ENCODE measurements at places on chromosomes 7 and 10. TPM values are rescaled to one million over a fixed set of nuclear protein-coding genes. Genes with fewer than 3 reads are reported as not detected.

- no peaks in the 10 kb centered on the region for H3K4me1 ChIP-seq
- H3K4me3 ChIP-seq, result no peak overlapping the region
- H3K36me3 ChIP-seq, result no peaks in the 10 kb centered on the region
These were observed 37.3 kb downstream of the SLC16A9 start for GRCh38 chr10:59672150-59672875.

DNA sequence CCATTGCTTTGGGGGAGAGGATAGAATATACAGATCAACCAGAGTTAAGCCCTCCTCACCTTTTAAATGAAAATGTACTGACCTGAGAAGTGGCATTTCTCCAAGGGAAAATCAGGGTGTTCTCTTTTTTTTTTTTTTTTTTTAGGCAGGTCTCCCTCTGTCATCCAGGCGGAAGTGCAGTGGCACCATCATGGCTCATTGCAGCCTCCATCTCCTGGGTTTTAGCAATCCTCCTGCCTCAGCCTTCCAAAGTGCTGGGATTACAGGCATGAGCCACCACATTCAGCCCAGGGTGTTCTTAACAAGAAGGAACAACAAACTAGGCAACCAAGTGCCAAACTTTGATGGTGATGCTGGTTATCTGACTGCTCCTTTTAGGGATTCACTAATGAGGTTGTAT lies 111.0 kb downstream of the SVOPL start:
- H3K36me3 ChIP-seq, result no peaks in the 10 kb centered on the region
- DNase-seq, result no peak
- no peak overlapping the region for H3K27ac ChIP-seq
- H3K4me3 ChIP-seq, result no peak overlapping the region

DNA sequence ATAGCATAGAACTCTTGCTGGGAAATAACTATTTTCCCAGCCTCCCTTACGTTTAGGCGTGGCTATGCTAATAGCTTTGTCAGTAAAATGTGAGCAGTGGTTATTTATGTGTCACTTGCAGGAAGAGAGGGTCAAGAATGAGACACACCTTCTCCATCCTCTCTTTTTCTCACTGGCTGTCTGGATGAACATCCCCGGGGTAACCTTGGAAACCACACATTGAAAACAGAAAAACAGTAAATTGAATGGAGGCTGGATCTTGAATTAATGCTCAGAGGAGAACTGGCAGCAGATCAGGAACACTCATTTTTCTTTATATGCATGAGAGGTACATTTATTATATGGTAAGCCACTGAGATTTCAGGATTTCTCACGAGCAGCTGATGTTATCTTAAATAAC lies 127.6 kb downstream of the DNAJB9 start:
- no peaks in the 10 kb centered on the region for H3K4me1 ChIP-seq
- H3K27ac ChIP-seq, result no peak overlapping the region
- H3K27me3 ChIP-seq, result no peaks in the 10 kb centered on the region
- H3K4me3 ChIP-seq, result no peak overlapping the region
- no peak for DNase-seq
- H3K36me3 ChIP-seq, result no peaks in the 10 kb centered on the region

- no peak overlapping the region for H3K27ac ChIP-seq
- H3K36me3 ChIP-seq, result no peaks in the 10 kb centered on the region
- H3K4me1 ChIP-seq, result no peaks in the 10 kb centered on the region
- no peak overlapping the region for H3K4me3 ChIP-seq
- no peaks in the 10 kb centered on the region for H3K27me3 ChIP-seq
- DNase-seq, result no peak
These were observed 13.8 kb upstream of the GPR146 start for GRCh38 chr7:1030444-1031070.

GRCh38 chr10:86753051-86753450 lies 3.4 kb upstream of the BMPR1A start:
- no peaks in the 10 kb centered on the region for H3K27me3 ChIP-seq
- no peak overlapping the region for H3K4me3 ChIP-seq
- DNase-seq, result no peak
- H3K4me1 ChIP-seq, result no peaks in the 10 kb centered on the region

DNA sequence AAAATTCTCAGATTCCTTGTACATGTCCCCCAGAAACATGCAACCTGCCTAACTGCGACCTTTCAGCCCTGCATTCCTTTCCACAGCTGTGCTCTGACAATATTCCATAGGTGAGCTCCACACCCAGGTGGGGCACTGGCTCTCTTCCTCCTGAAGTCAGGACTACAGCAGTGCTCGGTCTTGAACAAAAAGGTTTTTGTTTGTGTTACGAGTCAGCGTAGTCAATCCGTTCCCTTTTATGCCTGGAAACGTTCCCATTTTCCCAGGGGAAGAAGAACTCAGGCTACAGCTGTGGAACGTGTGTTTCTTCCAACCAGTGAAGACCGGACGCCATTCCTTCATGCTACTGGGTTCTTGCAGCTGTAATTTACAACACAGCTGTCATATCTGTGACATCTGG lies 52.4 kb upstream of the PFKP start:
- H3K36me3 ChIP-seq, result no peaks in the 10 kb centered on the region
- no peak overlapping the region for H3K27ac ChIP-seq
- no peak for DNase-seq
- no peaks in the 10 kb centered on the region for H3K4me1 ChIP-seq
- no peaks in the 10 kb centered on the region for H3K27me3 ChIP-seq
- no peak overlapping the region for H3K4me3 ChIP-seq

GRCh38 chr10:7027913-7028808 lies 382.7 kb downstream of the SFMBT2 start:
- H3K4me1 ChIP-seq, result peaks cover 3% of the 10 kb centered on the region
- H3K4me3 ChIP-seq, result no peak overlapping the region
- DNase-seq, result no peak

DNA sequence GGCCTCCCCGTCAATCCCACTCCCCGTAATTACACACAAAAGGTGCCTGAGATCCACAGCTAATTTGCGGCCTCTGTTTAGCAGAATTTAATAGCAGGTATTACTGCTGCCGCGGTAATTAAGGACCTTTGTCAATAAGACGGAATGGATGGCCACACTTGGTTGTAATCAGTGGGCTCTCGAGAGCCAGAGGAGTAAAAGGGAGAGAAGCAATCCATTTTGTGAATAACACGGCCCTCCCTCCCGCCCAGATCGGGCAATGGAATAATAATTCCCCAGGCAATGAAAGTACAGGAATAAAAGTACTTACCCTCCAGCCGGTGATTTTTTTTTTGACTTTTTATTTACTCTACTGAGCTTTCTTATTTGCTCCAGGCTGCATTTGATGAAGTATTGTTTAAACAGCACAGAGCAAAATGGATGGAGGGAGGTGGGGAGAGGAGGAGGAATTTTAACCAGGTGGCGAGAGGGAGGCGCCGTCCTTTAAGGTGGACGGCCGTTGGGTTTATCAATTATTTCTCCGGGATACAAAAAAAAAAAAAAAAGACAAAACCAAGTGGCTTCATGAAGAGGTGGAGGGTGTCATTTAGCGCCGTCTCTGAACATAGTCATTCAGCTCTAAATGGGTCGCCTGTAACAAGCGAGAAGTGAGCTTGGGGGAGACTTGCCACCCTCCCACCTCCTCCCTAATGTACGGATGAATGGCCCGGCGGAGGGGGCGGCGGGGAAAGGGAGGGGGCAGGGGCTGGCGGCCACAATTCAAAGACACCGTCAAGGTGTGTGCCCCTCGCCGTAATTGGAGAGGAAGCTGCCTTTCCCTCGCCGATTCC lies 120.3 kb downstream of the BUB3 start:
- no peaks in the 10 kb centered on the region for H3K27me3 ChIP-seq
- no peaks in the 10 kb centered on the region for H3K36me3 ChIP-seq
- H3K27ac ChIP-seq, result no peak overlapping the region
- no peak for DNase-seq
- H3K4me1 ChIP-seq, result no peaks in the 10 kb centered on the region
- H3K4me3 ChIP-seq, result no peak overlapping the region

DNA sequence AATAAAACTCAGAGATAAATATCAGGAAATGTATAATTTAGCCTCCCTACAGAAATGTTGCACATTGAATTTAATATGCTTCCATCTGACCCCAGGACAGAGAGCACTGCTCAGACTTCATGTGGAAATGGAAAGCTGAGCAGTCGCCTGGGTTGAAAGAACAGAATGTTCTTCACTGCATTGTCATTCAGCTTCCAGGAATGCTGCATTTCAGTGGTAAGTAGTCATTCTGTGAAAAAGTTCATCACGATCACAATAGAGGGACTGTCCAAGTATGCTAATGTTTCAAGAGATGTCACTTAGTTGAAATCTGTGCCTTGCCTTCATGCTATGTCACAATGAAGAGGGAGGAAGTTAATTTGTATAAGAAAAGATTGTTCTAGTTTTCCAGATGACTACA lies 147.3 kb downstream of the NRCAM start:
- H3K27ac ChIP-seq, result no peak overlapping the region
- H3K4me3 ChIP-seq, result no peak overlapping the region
- no peaks in the 10 kb centered on the region for H3K27me3 ChIP-seq
- no peak for DNase-seq

GRCh38 chr7:47651355-47652317 lies 69.7 kb upstream of the TNS3 start:
- H3K27ac ChIP-seq, result peak overlapping the region; percentile 83
- H3K36me3 ChIP-seq, result no peaks in the 10 kb centered on the region
- no peaks in the 10 kb centered on the region for H3K4me1 ChIP-seq

GRCh38 chr10:114346176-114347031 lies 57.9 kb downstream of the AFAP1L2 start:
- no peak overlapping the region for H3K27ac ChIP-seq
- no peak for DNase-seq
- H3K4me3 ChIP-seq, result no peak overlapping the region
- no peaks in the 10 kb centered on the region for H3K4me1 ChIP-seq
- H3K27me3 ChIP-seq, result no peaks in the 10 kb centered on the region

- no peaks in the 10 kb centered on the region for H3K4me1 ChIP-seq
- no peak for DNase-seq
- no peaks in the 10 kb centered on the region for H3K36me3 ChIP-seq
- no peaks in the 10 kb centered on the region for H3K27me3 ChIP-seq
These were observed 94.8 kb downstream of the CCDC71L start for GRCh38 chr7:106566196-106566595.

- H3K4me3 ChIP-seq, result no peak overlapping the region
- DNase-seq, result no peak
- no peak overlapping the region for H3K27ac ChIP-seq
- H3K27me3 ChIP-seq, result no peaks in the 10 kb centered on the region
- H3K4me1 ChIP-seq, result no peaks in the 10 kb centered on the region
These were observed 452.3 kb upstream of the GALNT17 start for GRCh38 chr7:70679661-70680060.

DNA sequence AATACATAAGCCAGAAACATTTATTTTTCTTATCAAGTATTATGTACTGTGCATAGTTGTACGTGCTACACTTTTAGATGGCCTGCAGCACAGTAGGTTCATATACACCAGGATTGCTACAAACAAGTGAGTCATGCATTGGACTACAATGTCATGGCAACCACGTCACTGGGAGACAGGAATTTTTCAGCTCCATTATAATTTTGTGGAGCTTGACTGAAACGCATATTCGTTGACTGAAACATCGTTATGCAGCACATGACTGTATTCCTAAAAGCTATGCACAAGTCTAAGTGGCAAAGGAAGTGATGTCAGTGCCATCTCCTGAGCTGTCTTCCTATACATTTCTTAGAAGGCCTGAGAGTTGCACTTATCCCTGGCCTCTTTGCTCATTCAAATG lies 871.8 kb downstream of the IPMK start:
- H3K27ac ChIP-seq, result no peak overlapping the region
- no peaks in the 10 kb centered on the region for H3K27me3 ChIP-seq
- H3K4me1 ChIP-seq, result no peaks in the 10 kb centered on the region
- H3K4me3 ChIP-seq, result no peak overlapping the region

GRCh38 chr7:29843093-29843492 lies 36.8 kb downstream of the WIPF3 start:
- no peaks in the 10 kb centered on the region for H3K36me3 ChIP-seq
- DNase-seq, result no peak
- H3K4me1 ChIP-seq, result no peaks in the 10 kb centered on the region
- no peaks in the 10 kb centered on the region for H3K27me3 ChIP-seq
- no peak overlapping the region for H3K4me3 ChIP-seq
- no peak overlapping the region for H3K27ac ChIP-seq

DNA sequence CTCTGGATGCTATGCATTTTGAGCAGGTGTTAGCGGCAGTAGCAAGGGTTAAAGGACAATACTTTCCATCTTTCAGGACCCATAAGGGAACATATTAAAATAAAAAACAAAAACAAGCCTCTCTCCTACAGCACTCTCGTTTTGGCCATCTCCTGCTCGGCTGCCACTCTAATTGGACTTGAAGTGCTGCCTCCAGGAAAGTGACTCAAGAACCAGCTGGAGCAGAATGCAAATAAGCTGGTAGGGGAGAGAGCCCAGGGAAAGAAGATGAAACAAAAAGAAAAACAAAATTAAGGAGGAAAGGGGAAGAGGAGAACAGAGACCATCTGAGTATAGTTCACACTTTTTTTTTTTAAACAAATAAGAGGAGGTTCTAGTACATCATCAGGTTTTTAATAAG lies 65.6 kb downstream of the HBP1 start:
- no peak overlapping the region for H3K27ac ChIP-seq
- H3K36me3 ChIP-seq, result peaks cover 2% of the 10 kb centered on the region
- no peak for DNase-seq
- H3K4me3 ChIP-seq, result no peak overlapping the region
- no peaks in the 10 kb centered on the region for H3K27me3 ChIP-seq
- H3K4me1 ChIP-seq, result no peaks in the 10 kb centered on the region

DNA sequence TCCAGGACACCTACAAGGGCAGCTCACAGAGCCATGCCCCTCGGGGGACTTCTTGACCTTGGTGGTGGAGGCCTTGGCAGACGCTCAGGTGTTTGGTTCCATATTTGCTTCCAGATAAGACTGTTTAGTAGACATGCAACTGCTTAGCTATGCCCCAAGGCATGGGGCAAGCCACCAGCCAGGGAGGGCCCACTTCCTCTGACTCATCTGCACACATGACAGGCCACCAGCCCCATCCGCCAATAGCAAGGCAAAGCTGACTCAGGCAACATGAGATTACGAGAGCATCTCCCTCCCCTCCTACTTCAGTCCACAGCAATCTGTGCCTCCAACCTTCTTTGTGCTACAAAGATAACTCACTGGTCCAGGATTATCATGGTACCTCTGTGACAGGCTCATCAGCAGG lies 54.9 kb downstream of the KCNMA1 start:
- H3K36me3 ChIP-seq, result no peaks in the 10 kb centered on the region
- no peak overlapping the region for H3K27ac ChIP-seq
- no peak for DNase-seq
- peaks cover 7% of the 10 kb centered on the region for H3K4me1 ChIP-seq

DNA sequence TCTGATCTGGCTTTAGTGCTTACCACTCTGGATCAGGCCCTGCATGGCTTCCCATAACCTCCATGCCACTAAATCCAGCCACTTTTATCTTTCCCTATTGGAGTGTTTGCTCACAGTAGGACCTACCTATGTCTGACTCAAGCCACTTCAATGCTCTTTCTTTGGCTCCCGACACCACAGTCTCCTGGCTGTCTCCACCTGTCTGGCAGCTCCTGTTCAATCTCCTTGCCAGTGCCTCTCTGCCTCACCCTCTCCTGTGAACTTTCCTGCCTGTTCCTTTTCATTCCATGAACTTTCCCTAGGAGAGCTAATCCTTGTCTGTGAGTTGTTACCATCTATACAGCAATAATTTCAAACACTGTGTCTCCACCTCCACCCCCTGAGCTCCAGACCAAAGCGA lies 82.6 kb upstream of the UCN3 start:
- H3K4me1 ChIP-seq, result no peaks in the 10 kb centered on the region
- no peaks in the 10 kb centered on the region for H3K36me3 ChIP-seq
- DNase-seq, result no peak
- H3K27me3 ChIP-seq, result no peaks in the 10 kb centered on the region
- H3K27ac ChIP-seq, result no peak overlapping the region

GRCh38 chr10:67476201-67476600 lies 219.8 kb downstream of the CTNNA3 start:
- H3K4me1 ChIP-seq, result no peaks in the 10 kb centered on the region
- no peaks in the 10 kb centered on the region for H3K27me3 ChIP-seq
- DNase-seq, result no peak
- H3K4me3 ChIP-seq, result no peak overlapping the region

ZWINT gene
- 2.9 TPM for total RNA-seq

RHBDD2 gene
- total RNA-seq, result 40.1 TPM

PDE6C gene
- not detected for total RNA-seq
